ENCODE measurements at places on chromosomes 13 and 19.

DNA sequence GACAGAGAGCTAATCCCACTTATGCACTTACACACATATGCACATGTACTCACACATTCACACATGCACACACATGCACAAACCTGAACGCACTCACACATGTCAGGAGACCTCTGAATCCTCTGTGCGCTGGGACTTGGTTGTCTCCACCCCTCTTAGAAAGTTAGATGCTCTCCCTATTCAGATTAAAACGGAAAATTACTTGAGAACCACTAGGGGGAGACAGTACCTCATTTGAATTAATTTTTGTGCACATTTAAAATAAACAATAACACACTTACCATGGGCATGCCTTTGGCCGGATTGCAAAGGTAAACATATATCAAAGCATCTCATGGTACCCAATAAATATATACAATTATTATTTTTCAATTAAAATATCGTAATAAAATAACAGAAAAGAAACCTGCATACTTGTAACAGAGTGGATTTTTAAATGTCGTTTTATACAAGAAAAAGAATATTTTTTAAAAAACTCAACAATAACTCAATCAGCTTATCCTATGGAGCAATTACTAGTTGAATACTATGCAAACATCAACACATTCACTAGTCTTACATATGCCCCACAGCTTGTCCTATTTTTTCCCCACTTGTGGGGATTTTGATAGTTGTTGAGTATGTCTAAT, 9.5 kb upstream of the LILRB4 start:
- DNase-seq = no peak

- no peak for DNase-seq
Measured at GRCh38 chr19:17599780-17600179, 44.3 kb downstream of the COLGALT1 start.

DNA sequence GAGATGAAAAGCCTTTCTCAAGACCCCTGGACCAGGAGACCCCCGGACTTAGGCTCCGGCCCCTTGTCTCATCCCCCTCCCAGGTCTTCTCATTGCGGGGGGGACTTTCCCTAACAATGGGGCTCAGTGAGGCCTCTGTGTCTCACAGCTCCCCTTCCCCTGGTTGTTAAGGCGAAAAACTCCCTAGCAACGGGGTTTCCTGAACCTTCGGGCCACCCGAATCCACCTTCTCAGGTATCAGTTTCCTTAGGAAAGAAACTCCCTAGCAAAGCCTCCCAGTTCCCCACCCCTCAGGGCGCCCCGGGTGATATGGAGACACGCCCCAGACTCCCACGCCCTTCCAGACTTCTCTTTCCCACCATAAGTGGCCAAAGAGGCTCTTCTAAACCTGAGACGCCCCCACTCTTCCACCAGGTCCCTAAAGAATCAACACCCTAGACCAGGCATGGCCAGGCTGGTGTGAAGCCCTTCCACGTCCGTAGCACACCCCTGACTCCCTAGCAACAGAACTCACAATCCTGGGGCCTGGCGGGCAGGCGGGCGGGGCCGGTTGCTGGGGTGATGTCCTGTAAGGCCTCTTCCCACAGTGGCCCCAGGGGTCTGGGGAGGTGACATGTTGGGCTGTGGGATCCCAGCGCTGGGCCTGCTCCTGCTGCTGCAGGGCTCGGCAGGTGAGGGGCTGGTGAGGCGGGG, at the start of gene TMEM190:
Gene TMEM190, plus strand, starts transcription at position 586 of the 693 bp plus-strand sequence. Its CDS starts 28 bp downstream, at position 614.
- no peak for DNase-seq

- no peak for DNase-seq
Measured at GRCh38 chr19:13146763-13147563, 3.2 kb downstream of the STX10 start.

- DNase-seq = no peak
Measured at GRCh38 chr19:7729831-7730285, 2.1 kb downstream of the CLEC4G start.

GRCh38 chr13:50410921-50411746, 395.9 kb downstream of the KCNRG start:
- no peak for DNase-seq

DNA sequence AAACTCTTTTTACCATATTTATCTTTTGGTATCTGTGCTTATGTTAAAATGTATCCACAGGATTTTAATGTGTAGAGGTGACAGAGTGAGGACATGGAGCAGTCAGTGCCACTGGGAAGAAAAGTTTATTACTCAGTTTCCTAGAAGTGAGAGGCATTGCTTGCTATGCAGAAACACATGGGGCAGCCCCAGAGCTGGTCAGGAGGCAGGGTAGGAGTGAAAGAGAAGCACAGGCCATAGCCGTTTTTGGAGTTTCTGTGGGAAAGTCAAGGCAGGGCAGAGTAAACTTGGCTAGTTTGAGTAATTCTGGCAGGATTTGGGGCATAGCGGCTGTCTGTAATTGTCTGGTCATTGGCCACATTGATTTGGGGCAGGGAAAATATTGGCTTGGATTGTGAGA, 370.9 kb downstream of the FGF9 start:
- DNase-seq = no peak

- DNase-seq = no peak
Measured at GRCh38 chr13:88360761-88361160, 689.6 kb downstream of the SLITRK5 start.

- no peak for DNase-seq
Measured at GRCh38 chr13:62119739-62120700, 704.4 kb upstream of the PCDH20 start.

DNA sequence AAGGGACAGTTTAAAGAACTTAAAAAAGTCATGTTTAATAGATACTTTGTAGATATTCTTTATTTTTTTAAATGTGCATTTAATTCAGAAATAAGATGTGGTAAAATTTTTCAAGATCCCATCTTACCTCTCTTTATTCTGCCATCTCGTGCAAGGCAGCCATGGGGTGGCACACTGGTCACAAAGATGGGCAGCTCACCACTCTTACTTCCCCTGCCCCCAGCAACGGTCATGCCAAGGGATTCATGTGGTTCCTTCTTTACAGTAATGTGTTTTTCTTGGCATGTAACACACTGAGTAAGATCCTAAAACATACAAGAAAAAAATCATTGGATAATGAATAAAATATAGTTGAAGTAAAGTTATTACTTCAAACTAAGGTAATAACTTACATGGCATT, 64.2 kb downstream of the LNX2 start:
- DNase-seq = no peak

- peak; percentile 83 for DNase-seq
Measured at GRCh38 chr13:31945202-31945961, 86.2 kb upstream of the FRY start.

- DNase-seq = no peak
Measured at GRCh38 chr19:3521104-3521445, 15.0 kb downstream of the FZR1 start.

- no peak for DNase-seq
Measured at GRCh38 chr13:40813667-40814454, 24.4 kb downstream of the SLC25A15 start.

GRCh38 chr19:10797078-10797477, 38.9 kb downstream of the TMED1 start:
- no peak for DNase-seq

- DNase-seq = no peak
Measured at GRCh38 chr13:41502673-41503072, 45.3 kb downstream of the RGCC start.

DNA sequence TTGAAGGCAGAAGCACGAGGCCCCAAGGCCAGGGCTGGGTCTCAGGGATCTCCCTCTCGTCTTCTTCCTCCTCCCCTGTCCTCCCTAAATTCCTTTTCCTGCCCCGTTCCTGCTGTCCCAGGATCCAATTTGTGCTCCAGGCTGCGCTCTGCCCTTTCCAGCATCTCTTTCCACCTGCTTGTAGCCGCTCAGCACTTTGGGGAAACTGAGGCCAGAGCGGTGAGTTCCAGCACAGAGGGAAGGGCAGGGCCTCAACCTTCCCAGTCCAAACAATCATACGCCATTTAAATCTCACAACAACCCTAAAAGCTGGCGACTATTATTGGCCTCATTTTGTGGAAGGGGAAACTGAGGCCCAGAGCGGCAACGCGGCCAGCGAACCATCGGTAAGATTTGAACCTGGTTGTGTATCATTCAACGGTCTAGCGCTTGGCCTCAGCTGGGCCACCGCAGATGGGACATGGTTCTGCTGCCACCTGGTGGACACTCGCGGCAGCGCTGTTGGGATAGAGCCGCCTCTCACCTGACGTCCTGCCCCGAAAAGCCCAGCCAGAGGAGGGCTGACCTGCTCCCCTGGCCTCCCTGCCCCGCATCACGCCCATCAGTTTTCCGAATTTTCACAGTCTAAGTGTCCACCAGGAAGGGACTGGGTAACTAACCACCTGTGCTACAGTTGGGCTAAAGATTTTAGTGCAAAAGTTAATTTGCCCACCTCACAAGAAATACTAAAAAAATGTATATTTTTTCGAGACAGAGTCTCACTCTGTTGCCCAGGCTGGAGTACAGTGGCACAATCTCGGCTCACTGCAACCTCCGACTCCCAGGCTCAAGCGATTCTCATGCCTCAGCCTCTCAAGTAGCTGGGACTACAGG, 4.2 kb upstream of the RPL18A start:
- peak; percentile 92 for DNase-seq

DNA sequence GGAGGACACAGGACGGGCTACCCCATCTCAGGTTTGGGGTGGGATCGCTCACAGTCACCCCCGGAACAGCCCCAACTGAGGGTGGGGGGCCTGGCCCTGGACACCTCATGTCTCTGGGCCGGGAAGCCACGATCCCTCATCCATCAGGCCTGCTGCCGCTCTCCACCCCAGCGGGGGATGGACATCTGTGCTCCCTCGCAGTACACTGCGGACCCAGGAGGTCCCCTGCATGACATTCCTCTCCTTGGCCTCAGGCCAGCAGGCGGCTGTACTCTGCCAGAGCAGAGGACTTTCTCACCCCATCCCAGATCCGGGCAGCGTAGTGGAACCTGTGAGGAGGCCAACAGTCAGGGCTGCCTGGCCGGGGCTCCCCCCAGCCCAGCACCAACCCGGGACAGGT, 15.5 kb downstream of the IRGC start:
- no peak for DNase-seq

GRCh38 chr13:112625698-112626097, 37.7 kb upstream of the TUBGCP3 start:
- peak; percentile 11 for DNase-seq

GRCh38 chr13:30314562-30314961, 7.2 kb upstream of the KATNAL1 start:
- DNase-seq = no peak

- no peak for DNase-seq
Measured at GRCh38 chr13:80362481-80362880, 21.6 kb upstream of the SPRY2 start.

DNA sequence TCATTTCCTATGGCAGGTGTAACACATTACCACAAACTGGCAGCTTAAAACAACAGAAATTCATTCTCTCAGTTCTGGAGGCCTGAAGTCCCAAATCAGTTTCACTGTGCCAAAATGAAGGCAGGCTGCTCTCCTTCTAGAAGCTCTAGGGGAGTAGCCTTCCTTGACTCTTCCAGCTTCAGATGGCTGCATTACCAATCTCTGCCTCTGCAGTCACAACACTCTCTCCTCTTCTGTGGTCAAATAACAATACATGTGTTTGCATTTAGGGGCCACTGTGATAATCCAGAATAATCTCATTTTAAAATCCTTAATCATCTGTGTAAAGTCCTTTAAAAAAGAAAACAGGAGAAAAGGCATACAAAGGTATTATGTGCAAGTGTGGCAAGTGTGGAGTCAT, 7.8 kb downstream of the DIAPH3 start:
- DNase-seq = no peak

GRCh38 chr13:26599860-26600259, 42.4 kb downstream of the WASF3 start:
- no peak for DNase-seq

DNA sequence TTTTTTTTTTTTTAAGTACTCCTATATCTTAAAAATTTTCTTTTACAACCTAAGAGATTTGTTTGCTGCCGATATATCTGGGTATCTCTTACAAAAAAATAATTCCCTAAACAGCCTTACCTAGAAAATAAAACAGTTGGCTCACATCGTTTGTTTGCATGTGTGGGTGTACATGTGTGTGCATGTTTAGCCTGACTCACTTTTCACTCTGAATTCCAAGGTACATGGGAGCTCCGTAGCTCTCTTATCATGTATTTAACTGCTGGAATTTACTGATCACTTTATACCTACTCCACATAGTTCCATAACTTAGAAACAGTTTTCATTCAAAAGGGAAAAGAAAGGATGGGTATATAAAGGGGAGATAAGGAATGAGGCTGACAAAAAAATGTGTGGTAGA, 616.5 kb downstream of the GPC6 start:
- DNase-seq = no peak

DNA sequence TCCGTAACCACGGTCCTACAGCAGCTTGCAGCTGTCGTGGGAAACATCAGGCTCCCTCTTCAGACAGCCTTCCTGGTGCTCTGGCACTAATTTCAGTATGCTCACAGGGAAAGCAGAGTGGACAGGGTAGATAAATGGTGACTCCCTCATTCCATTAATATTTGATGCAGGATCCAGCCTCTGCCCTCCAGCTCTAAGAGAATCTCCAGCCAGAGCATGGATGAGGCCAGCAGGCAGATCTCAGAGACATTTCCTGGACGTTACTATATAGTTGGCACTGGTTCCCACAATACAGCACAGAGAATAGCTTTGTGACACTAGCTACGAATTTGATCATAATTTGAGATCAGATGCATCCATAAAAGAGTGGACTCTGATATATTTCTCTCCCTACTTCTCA, 341.4 kb downstream of the LIG4 start:
- DNase-seq = no peak

- DNase-seq = no peak
Measured at GRCh38 chr19:50322234-50322633, 6.9 kb downstream of the KCNC3 start.

DNA sequence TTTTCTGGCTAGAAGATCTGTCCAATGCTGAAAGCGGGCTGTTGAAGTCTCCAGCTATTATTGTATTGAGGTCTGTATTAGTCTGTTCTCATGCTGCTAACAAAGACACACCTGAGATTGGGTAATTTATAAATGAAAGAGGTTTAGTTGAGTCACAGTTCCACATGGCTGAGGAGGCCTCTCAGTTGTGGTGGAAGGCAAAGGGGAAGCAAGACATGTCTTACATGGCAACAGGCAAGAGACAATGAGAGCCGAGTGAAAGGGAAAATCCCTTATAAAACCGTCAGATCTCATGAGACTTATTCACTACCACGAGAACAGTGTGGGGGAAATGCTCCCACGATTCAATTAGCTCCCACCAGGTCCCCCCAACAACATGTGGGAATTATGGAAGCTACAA, 980.4 kb downstream of the SLITRK5 start:
- no peak for DNase-seq

GRCh38 chr19:485583-486236, 10.6 kb upstream of the MADCAM1 start:
- peak; percentile 61 for DNase-seq

- peak; percentile 82 for DNase-seq
Measured at GRCh38 chr19:35267353-35267817, 1.4 kb upstream of the USF2 start.

DNA sequence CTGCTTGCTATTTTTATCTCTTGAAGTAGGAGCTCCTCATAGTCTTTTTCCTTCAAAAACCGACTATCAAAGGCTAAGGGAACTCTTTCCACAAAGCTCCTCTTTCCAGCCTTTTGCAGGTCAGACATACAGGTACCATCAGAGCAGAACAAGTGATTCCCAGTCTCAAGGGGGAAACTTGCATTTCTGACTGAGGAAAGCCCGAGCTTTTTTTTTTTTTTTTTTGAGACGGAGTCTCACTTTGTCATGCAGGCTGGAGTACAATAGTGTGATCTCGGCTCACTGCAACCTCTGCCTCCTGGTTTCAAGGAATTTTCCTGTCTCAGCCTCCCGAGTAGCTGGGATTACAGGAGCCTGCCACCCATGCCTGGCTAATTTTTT, 32.0 kb downstream of the RUBCNL start:
- no peak for DNase-seq

All from upper lobe of right lung (tissue), 1 donor.